ENCODE measurements at places on chromosomes 13 and 19.

GRCh38 chr13:30004204-30004603 is 153.8 kb upstream of the UBL3 start:
- DNase-seq, result no peak

DNA sequence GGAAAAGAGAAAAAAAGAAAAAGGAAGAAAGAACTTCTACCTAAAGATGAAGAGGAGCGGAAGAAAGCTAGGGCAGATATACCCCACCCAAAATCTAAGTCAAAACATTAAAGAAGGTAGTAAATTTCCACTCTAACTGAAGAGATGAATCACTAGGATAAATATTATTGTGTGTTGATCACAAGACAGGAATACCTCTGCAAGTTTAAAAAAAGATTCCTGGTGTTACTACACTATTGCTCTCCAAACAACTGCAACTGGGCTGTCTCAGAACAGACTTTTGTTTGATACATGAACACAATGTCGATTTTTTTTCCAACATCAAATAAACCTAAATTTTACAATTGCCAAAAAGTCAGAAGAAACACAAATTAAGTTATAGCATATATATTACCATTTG is 6.8 kb downstream of the HSPH1 start:
- DNase-seq, result no peak

DNA sequence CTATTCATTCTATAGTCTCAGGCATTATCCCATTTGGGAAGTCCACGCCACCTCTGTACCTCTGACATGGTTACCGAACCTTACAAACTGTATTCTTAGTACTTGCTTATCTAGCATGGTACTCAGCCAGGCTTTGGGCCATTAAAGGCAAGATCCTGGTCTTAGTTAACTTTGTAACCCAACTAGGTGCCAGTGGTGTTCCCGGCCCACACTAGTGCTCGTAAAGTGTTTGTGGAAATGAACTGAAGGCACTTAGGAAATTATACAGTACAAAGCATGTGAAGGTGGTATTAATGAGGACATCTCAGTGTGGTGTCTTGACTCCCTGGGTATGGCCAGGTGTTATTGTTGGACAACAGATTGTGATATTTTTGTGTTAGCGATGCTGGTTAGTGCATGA is 87.8 kb upstream of the RNF113B start:
- DNase-seq, result no peak

- no peak for DNase-seq
Measured at GRCh38 chr19:41364524-41365391, 809 bp upstream of the B9D2 start.

Measured in kidney epithelial cell (primary cell).